Glomerular endothelial cell (primary cell): ENCODE measurements at places on chromosomes 1 and 21. TPM values are rescaled to one million over a fixed set of nuclear protein-coding genes. Genes with fewer than 3 reads are reported as not detected.

Gene SIK1
- total RNA-seq, result 0.34 and 14.8 TPM in 2 replicates

Gene ERICH3
- not detected in 2 replicates for total RNA-seq

Gene TNFRSF8
- 0.18 TPM in 1 of 2 replicates, not detected in the other for total RNA-seq

Gene CCDC27
- total RNA-seq, result not detected in 2 replicates

Gene MINDY1
- 12.5 and 17.9 TPM in 2 replicates for total RNA-seq
